ENCODE measurements at places on chromosomes 3 and 15.

GRCh38 chr15:90876046-90876445 is 7.7 kb downstream of the FURIN start:
- no peak for DNase-seq

DNA sequence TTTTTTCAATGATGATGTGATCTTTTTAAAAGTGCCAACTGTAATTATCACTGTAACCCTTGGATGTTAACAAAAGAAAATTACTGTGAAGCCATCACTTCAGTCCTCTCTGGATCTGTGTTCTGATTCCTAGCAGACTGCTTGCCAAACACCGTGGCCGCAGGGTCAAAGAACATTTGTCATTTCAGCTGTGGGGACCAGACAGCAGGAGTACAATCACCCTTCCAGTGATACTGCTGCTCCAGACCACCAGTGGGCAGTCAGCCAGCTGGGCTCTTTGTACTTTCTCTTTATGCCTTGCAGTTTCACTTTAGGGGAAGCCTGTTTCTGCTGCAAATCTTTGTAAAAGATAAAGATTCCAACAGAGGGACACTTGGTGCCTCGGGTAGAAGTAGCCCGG is 770.0 kb downstream of the GRM7 start:
- no peak for DNase-seq

GRCh38 chr15:70092464-70093027 is 5.2 kb downstream of the TLE3 start:
- DNase-seq: no peak

- no peak for DNase-seq
These were observed 42.1 kb upstream of the EPHB1 start for GRCh38 chr3:134752761-134753461.

DNA sequence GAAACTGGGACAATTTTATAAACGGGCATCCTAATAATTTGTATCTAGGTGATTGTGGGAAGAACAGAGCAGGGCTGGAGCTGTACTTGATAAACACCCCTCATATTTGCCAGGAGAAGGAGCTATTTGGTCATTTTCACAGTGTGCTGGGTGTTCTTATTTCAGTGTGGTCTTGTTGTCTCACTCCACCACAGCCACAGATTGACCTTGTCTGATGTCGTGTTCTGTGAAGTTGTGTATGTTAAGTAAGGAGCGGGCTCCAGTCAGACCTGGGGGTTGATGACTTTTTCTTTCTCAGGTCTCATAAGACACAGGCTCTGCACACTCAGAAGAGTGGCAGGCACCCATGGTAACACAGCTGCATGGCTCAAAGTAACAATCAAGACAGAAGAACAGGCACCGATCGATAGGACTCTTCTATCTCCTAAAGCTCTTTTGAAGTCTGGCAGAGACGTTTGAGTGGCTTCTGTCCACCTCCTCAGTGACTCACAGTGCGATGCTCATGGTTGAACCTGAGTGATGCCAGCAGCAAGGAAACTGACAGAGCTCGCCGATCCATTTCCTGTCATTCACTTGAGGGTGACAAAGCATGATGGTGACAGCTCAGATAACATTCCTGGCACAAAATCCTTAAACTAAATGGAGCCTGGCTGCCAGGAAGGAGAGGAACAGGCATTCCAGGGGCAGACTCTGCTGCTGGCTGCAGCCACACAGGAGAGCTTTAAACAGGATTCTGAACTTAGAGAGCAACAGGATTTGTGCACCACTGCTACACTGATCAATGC is 20.8 kb downstream of the DPH3 start:
- DNase-seq: no peak
